CD4-positive, alpha-beta T cell treated with Interferon alpha-2 for 1 hour (primary cell): ENCODE measurements at places on chromosomes 7 and 10.

DNA sequence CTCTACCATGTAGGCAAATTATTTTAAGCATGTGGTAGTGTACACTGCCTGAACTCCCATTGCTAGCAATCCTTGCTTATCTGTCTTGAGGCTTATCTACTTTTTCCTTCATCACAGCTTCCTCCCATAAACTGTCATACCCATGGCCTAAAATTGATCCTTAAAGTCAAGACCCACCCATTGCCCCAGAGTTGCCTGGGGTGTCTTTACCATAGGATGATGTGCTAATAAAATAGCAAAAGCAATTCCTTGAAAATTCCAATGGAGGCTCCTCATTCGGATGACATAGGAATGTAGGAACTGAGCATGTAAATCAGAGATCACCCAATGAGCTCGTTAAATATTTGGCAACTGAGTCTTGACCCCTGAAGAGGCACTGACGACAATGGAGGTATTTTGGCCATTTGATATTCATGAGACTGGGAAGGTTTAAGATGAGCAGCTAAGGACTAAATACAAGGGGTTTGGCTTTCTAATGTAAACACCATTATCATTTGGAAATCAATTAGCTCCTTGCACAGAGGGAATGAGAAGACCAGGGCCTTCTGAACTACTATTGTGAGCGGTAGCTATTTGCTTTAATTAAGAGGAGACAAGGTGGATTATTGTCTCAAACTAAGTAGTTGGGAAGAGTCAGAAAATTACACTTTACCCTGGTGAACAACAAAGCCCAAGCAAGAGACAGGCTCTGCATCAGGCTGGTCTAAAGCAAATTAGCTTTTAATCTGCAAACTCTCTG lies 234.9 kb downstream of the GATA3 start:
- DNase-seq = no peak

DNA sequence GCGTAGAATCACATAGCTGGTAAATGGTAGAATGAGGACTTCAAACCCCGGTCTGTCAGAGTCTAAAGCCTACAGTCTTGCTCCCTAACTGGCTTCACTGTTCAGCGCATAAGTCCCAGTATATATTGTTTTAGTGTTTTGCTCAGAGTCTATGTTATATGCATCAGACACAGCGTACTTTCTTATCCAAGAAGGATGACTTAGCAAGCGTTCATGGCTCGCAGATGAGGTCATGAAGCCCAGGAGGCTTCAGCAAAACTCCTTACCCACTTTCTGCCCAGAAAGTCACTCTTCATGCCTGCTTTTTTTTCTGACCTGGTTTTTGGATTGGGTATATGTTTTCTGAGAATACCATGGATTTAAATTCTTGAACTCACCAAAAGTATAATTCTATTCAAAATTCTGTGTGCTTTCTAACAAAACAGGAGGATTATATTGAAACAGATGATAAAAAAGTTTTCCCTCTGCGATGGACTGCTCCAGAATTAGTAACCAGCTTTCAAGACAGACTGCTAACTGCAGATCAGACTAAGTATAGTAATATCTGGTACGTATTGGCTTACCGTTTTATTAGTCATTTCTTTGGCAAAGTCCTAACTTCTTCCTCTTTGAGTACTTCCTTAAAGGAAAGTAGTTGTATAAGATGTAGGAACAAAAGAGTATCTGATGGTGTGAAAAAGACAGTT lies 24.6 kb upstream of the BHLHA15 start:
- no peak for DNase-seq

DNA sequence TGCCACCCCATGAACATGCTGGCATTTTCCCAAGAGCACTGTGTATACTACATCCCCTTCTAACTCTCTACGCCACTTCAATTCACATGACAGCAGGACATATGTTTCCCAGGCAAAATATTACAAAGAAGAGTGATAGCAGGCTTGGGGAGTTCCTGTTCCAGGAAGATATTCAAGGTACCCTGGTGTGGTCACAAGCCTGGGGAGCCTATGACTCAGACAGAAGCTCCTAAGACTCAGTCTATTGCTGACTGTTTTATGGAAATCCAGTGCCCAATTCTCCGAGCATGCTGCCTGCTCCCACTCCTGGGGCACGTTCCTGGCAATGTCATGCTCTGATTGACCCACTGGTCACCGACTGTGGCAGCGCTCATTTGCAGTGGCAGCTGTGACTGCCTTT lies 23.5 kb upstream of the ABLIM1 start:
- DNase-seq = no peak

- no peak for DNase-seq
These were observed 647.8 kb downstream of the INHBA start for GRCh38 chr7:41054960-41055661.

DNA sequence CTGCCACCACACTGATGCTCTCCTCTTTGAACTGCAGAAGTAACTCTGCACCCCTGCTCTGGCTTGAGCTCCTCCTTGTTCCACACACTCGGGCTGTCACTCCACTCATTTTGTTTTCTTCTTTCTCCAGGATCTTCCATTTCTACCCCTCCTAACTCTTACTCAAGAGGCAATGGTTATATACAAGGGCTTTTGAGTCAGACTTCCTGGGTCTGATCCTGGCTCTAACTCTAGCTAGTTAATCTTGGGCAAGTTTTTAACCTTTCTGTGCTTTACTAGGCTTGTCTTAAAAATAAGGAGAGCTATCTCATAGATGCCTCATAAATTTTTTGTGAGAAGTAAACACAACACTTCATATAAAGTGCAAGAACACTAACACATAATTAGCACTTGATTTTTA lies 45.3 kb upstream of the GNAI1 start:
- DNase-seq = no peak

DNA sequence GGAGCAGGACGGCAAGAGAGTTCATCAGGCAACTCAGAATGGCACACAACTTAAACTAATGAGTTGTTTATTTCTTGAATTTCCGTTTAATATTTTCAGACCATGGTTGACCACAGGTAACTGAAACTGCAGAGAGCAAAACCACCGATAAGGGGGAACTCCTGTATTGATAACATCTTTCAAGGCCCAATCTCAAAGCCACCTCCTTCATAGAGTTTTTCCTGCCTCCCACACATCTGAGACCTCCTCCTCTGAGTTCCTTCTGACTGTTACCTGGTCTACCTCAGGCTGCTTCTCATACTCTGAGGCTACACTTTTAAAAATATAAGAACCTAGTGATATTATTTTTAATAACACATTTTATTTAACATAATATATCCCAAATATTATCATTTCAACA lies 341.5 kb upstream of the NPVF start:
- DNase-seq = no peak

- DNase-seq = no peak
These were observed 22.0 kb upstream of the FZD1 start for GRCh38 chr7:91242097-91242844.

- no peak for DNase-seq
These were observed 603.4 kb downstream of the KCNMA1 start for GRCh38 chr10:77034240-77034639.

DNA sequence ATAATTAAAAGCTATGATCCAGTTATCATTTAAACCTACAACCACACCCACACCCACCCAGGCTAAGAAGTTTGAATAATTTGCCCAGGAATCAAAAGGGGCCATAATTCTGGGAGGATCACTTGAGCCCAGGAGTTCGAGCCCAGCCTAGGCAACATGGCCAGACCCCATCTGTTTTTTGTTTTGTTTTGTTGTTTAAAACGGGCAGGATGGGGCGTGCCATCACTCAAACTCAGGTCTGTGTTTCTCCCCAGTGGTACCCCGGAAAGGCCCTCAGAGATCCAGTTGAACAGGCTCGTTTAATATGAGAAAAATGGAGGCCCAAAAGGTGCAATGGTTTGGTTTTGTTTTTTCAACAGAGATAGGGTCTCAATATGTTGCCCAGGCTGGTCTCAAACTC lies 23.3 kb downstream of the HSPB1 start:
- DNase-seq = no peak

- no peak for DNase-seq
These were observed 36.0 kb downstream of the CLEC2L start for GRCh38 chr7:139559364-139560105.

DNA sequence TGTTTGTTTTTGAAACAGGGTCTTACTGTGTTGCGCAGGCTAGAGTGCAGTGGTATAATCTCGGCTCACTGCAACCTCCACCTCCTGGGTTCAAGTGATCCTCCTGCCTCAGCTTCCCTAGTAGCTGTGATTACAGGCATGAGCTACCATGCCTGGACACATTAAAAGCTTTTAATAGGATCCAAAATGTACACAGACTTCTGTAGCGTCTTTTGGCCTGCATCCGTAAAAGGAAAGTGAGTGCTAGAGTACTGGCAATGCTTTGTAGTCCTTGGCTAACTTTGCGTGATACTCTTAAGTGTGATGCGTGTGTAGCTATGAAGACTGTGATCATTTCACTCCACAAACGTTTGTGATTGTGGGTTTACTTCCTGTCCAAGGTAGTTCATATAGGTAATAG lies 13.3 kb downstream of the ZRANB1 start:
- no peak for DNase-seq

DNA sequence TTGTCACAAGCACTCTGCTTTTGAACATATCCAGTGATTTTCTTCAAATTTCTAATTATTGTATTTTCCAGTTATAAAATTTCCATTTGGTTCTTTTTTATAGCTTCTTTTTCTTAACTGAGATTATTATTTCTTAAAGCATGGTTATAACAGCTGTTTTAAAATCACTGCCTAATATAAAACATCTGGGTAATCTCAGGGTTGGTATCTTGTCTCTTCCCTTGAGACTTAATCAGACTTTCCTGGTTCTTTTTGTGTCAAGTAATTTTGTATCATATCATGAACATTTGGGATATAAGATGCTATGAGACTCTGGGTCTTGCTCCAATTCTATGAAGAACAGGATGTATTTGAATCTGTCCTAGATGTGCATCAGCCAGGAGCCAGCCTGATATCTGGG lies 93.6 kb downstream of the HIBADH start:
- no peak for DNase-seq

GRCh38 chr7:116713918-116714317 lies 41.9 kb downstream of the MET start:
- no peak for DNase-seq

GRCh38 chr7:36535866-36536664 lies 146.4 kb downstream of the ANLN start:
- DNase-seq = no peak

- no peak for DNase-seq
These were observed 34.6 kb upstream of the MNX1 start for GRCh38 chr7:157044943-157045660.

- DNase-seq = no peak
These were observed 50.9 kb downstream of the EBF3 start for GRCh38 chr10:129912986-129913695.

DNA sequence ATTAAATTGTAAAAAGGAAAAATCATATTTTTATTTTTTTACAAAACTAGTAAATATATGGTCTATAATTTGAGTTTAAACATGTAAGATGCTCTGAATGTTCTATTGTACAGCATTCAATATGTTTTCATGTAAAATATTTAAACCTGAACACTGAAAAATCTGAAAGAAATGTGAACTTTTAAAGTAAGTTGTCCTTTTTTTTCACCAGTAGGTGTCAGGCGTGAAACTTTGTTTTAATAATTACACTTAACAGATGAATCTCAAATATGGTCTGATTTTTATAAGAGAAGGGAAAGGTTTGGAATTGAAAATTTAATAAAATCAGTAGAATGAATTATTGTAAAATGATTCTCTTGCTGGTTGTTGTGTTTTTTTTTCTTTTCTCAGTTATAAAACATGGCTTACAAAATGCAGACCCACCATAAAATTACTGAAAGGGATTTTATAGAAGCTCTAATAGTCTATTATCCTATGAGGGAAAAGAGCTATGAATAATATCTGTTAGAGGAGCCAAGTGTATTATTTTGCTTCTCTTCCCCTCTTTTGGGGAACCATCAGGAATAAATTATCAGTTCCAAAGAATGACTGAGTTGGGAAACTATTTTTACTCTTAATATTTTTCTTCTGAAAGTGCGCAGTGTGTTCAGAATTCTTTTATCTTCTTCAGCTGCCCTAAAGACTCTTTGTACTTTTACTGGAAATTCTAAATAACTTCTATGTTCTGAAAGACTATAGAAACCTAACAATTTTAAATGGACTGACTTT lies 217.7 kb upstream of the FZD1 start:
- DNase-seq = no peak

DNA sequence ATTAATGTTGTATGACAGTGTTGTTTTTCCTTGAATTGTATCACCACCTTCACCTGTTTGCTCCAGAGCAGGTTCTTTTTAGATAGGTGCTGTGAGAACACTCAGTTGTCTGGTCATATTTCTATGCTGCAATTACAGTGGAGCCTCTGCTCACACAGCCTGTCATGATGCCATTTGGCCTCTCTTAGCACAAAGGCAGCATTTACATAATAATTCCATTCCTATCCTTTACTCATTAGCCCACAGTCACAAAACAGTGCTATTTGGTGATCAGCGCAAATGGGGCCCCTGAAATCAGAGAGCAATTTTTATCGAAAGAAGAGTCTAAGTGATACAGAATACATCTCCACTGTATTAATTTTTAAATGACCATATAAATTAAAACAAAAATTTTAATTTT lies 13.8 kb upstream of the DGKI start:
- DNase-seq = no peak

DNA sequence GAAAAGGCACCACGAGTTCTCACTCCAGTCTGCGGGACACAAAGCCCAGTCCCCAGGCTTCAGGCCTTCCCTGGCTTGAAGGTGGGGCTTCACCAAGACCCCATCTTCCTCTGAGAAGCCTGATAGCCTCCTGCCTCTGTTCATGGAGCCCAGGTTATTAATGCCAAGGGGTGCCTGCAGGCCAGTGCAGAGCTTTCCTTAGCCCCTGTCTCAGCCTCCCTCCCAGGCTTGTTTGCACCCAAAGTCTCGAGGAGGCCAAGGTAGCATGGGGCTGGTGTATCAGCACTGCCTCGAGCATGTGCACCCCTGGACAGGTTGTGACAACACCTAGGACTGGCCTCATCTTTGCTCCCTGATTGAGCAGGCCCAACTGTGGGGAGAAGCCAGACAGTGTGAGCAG lies 108.1 kb upstream of the PCDH15 start:
- no peak for DNase-seq

DNA sequence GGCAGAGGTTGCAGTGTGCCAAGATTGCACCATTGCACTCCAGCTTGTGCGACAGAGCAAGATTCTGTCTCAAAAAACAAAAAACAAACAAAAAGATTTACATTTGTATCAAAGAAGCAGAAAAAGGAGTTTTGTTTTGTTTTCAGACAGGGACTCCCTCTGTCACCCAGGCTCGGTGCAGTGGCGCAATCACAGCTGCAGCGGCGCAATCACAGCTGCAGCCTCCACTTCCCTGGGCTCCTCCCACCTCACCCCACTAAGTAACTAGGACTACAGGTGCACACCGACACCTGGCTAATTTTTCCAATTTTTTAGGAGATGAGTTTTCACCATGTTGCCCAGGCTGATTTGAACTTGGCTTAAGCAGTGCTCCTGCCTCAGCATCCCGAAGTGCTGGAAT lies 1.8 kb downstream of the ARMC10 start:
- no peak for DNase-seq

- DNase-seq = no peak
These were observed 468.6 kb upstream of the COBL start for GRCh38 chr7:51785171-51785570.

- DNase-seq = no peak
These were observed 324.0 kb downstream of the WDR37 start for GRCh38 chr10:1380088-1380671.

- DNase-seq = no peak
These were observed at the start of gene GPR15LG for GRCh38 chr10:84173501-84173929. Gene GPR15LG, plus strand, starts transcription at chr10:84173801. Its CDS starts 51 bp downstream, at chr10:84173852.
